Stimulated activated CD4-positive, alpha-beta T cell treated with anti-CD3 and anti-CD28 coated beads, Interleukin-15, amount 100 ng/mL, for 1 hour (primary cell): ENCODE measurements at places on chromosomes 6 and 20.

GRCh38 chr6:22112461-22112860 lies 184.4 kb downstream of the PRL start:
- DNase-seq = no peak

GRCh38 chr6:136719280-136720044 lies 72.8 kb downstream of the MAP3K5 start:
- DNase-seq = no peak

- DNase-seq = no peak
These were observed 39.0 kb downstream of the DSE start for GRCh38 chr6:116409756-116410155.

GRCh38 chr6:81998432-81998831 lies 246.0 kb upstream of the TENT5A start:
- DNase-seq = no peak

GRCh38 chr6:111129013-111129412 lies 41.7 kb downstream of the SLC16A10 start:
- no peak for DNase-seq

- no peak for DNase-seq
These were observed 246.7 kb upstream of the MARCKS start for GRCh38 chr6:113610377-113610988.

GRCh38 chr6:81818901-81819361 lies 66.5 kb upstream of the TENT5A start:
- DNase-seq = no peak

DNA sequence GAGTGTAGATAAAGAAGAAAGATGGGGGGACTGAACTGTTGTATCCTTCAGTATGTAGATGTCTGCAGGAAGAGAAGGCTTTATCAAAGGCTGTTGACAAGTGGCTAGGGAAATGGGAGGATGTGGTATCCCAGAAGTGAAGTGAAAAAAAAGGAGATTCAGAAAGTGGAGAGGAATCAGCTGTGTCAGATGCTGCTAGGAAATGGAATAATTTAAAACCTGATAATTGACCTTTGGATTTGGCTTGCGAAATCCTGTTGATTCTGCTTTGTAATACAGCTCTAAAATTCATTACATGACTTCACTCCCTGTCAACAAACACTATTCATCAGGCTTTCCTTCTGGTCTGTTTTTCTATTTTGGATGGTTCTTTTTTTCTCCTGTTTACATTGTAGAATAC lies 41.7 kb downstream of the PHF3 start:
- DNase-seq = no peak

- no peak for DNase-seq
These were observed 113.5 kb downstream of the TOX2 start for GRCh38 chr20:44028003-44028730.

DNA sequence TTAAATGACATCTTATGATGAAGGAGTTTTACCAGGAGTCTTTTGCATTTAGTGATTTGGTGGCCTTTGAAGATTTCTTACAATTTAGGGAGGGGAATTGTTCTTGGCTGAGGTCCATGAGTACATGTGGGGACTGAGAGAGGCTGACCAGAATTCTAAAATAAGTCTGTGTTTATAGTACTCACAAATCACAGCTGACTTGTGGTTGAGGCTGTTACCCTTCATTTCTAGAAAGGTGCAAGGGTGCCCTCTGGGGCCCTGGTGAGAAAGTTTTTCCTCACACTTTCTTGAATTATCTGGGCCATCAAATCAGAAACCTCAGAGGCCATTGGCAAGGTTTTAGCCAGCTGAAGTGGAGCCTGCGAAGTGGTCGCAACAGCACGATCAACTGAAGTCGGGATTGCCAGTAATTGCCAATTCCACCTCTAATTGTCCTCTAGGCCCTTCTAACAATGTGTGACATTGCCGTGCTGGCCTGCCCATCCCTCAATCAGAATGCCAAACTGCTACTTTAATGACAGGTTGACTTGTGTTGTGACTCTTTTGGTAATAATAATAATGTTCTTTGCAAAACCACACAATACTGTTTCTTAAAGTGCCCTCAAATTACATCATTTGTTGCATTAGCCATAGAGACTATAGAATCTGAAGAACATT lies 221.6 kb downstream of the OGFRL1 start:
- DNase-seq = no peak

GRCh38 chr6:40444312-40444711 lies 142.9 kb downstream of the LRFN2 start:
- no peak for DNase-seq

GRCh38 chr20:62347445-62347844 lies 19.7 kb downstream of the LAMA5 start:
- DNase-seq = no peak

GRCh38 chr6:170232186-170233002 lies 58.5 kb downstream of the DLL1 start:
- no peak for DNase-seq

DNA sequence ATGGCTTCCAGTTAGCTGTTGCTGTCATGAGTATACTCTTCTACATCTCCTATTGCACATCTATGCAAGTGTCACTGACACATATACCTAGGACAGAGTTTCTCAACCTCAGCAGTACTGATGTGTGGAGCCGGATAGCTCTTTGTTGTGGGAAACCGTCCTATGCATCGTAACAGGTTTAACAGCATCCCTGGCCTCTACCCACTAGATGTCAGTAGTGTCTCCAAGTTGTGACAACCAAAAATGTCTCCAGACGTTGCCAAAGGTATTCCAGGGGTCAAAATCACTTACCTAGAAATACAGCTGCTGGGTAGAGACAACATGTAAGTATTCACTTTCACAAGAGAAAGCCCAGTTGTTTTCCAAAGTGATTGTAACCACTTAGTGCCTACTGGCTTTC lies 637.6 kb downstream of the RNF144B start:
- no peak for DNase-seq

DNA sequence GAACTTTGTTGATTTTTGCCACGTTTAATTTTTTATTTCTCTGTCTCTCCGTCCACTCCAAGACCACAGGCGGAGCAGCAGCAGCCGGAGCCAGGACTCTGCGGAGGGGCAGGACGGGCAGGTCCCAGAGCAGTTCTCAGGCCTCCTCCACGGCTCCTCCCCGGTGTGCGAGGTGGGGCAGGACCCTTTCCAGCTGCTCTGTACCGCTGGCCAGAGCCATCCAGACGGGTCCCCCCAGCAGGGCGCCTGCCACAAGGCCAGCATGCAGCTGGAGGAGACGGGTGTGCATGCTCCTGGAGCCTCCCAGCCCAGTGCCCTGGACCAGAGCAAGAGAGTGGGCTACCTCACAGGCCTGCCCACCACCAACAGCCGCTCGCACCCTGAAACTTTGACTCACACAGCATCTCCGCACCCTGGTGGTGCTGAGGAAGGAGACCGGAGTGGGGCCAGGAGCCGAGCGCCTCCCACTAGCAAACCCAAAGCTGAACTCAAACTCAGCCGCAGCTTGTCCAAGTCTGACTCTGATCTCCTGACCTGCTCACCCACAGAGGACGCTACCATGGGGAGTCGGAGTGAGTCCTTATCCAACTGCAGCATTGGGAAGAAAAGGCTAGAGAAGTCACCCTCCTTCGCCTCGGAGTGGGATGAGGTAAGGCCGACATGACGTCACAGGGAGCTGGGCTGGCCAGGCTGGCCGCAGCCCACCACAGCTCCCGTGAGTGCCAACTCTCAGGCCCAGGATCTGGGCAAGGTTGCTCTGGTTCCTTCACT lies 123.5 kb downstream of the TCP11 start:
- DNase-seq = no peak

- no peak for DNase-seq
These were observed 390.1 kb upstream of the CITED2 start for GRCh38 chr6:139764498-139764986.

DNA sequence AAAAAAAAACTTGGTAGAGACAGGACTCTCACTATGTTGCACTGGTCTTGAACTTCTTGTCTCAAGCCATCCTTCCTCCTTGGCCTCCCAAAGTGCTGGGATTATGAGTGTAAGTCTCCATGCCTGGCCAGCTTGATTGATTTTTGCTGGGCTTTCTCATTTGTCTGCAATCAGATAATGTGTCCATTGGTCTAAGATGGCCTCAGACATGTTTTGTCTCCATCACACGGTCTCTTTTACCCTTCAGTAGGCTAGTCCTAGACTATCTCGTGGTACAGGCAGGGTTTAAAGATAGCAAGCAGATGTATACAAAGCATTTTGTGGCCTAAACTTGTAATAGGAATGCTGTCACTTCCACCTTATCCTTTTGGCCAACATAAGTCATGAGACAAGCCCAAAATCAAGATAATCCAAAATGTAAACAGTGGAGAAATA lies 289.1 kb downstream of the TFAP2B start:
- no peak for DNase-seq

DNA sequence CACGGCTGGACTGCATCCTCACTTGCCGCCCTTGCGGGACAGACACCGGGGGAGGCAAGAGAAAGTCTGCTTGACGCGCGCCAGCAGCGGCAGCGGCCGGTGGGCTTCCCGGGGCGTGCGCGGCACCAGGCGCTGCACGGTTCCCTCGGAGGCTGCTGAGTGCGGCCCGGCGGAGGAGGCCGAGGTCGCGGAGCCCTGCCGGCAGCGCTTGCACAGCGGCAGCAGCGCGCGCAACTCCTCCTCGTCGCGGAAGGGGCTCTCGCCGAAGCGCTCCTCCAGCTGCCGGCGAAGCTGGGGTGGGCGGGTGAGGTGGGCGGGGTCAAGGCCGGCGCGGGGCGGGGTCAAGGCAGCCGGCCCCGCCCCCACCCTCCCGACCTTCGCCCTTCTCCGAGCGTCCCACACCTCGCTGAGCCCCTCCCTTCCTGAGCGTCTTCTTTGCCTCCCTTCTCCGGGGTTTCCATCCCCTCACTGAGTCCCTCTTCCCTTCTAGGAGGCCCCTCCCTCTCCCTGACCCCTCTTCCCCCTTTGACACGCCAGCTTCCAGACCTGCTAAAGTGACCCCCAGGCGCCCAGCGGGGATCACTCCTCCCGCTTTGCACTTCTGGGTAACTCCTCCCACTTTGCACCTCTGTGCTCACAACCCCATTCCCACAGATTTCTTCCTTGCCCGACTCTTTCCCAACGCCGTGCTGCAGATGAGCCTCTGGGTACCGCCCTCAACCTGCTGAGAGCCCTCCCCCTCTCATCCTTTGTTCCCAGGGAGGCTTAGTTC lies 8.8 kb downstream of the DUSP15 start:
- peak; percentile 47 for DNase-seq

- no peak for DNase-seq
These were observed at the start of gene SLC24A3 for GRCh38 chr20:19212469-19212815. Gene SLC24A3, plus strand, starts transcription at chr20:19212642.

GRCh38 chr6:148745926-148746325 lies 904 bp upstream of the UST start:
- DNase-seq = no peak

- DNase-seq = no peak
These were observed 79.9 kb downstream of the SLC22A3 start for GRCh38 chr6:160428069-160428430.

GRCh38 chr6:39247667-39248194 lies 18.5 kb upstream of the KCNK5 start:
- DNase-seq = no peak

GRCh38 chr6:12601881-12602280 lies 114.7 kb upstream of the PHACTR1 start:
- no peak for DNase-seq

DNA sequence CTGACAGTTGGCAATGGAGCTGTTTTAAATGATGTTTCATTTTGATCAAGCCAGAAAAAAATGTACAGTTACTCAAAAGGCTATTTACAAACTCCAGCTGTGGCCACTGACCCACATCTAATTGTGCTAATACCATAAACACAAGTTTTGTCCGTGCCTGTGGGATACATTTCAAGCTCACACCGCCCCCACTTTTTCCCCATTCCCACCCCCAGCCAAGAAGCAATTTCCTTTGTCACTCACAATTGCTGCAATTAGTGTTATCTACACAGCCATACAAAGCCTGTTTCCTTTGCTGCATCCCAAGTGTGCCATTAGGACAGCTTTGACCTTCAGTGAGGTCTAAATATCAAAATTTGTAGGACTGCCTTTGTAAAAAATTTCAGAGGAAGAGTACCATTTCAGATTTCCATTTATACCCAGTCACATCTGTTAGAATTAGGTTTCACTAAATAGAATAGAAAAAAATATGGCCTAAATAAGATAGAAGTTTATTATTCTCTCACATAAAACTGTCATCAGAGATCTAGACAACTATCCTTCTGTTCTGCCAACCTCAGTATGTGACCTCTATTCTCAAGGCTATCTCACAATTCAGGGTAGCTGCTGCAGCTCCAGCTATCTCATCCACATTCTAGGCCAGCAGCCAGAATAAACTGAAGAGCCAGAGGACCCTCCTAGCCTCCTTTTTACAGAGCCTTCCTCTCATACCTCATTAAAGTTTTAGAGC lies 202.6 kb downstream of the NFATC2 start:
- DNase-seq = no peak

- DNase-seq = no peak
These were observed 366.2 kb downstream of the TFAP2A start for GRCh38 chr6:10048370-10049297.

GRCh38 chr6:112269979-112270566 lies 15.7 kb upstream of the LAMA4 start:
- DNase-seq = no peak

GRCh38 chr6:158512809-158513208 lies 47.1 kb upstream of the TMEM181 start:
- no peak for DNase-seq

GRCh38 chr6:123439371-123439770 lies 197.4 kb downstream of the TRDN start:
- DNase-seq = no peak
